ENCODE measurements at places on chromosomes 12 and 14.
A peak's percentile ranks its signal among the peaks of the same experiment; 100 is the strongest.

DNA sequence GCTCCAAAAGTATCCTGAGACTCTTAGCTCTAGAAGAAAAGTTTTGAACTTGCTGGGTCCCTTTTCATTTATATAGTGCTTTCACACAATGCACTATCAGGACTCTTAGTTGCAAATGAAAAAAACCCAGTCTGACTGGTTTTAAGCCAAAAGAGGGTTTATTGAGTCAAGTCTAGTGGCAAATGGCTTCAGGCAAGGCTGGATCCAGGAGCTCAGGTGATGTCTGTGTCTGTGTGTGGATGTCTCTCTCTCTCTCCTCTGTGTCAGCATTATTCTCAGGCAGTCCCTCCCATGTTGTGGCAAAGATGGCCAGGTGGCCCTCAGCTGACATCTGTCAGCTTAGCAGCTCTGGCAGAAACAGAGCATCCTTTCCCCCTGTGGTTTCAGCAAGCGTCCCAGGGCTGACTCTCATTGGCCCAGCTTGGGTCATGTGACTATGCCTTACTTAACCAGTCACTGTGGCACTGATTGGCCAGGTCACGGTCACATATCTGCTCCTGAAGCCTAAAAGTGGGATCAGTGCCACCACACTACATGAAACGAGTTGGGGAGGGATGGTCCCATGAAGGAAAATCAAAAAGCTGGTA is 6.2 kb downstream of the TMEM120B start:
- DNase-seq = no peak

DNA sequence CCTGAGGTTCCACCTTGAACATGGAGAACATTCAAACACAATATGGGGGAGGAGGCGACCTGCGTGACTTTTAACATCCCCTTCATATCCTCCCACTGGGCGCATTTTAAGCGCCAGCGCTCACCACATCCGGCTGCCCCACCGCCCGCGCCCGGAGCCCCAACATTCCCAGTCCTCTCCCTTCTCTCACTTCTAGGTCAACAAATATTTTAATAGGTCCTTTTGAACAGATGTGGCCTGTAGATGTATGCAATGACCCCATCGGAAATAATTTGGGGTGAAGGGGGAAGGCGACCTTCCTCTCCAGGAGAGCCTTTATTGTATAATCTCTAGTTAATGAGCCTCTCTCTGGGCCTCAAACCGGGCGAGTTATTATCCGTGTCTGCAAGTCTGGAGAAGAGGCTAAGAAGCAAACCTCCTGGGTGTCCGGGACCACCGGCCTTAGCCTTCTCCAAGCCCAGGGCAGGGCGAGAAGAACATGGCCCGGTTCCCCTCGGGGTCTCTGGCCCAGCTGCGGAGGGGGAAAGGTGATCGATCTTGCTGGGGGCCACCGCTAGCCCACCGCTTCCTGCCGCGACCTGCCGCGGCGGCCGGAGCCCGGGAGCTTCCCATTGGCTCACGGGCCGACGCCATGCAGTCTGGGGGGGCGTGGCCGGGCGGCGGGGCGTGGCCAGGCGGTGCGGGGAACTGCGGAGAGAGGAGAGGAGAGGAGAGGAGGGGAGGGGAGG is 83.2 kb upstream of the HMGA2 start:
- DNase-seq = peak; percentile 62

DNA sequence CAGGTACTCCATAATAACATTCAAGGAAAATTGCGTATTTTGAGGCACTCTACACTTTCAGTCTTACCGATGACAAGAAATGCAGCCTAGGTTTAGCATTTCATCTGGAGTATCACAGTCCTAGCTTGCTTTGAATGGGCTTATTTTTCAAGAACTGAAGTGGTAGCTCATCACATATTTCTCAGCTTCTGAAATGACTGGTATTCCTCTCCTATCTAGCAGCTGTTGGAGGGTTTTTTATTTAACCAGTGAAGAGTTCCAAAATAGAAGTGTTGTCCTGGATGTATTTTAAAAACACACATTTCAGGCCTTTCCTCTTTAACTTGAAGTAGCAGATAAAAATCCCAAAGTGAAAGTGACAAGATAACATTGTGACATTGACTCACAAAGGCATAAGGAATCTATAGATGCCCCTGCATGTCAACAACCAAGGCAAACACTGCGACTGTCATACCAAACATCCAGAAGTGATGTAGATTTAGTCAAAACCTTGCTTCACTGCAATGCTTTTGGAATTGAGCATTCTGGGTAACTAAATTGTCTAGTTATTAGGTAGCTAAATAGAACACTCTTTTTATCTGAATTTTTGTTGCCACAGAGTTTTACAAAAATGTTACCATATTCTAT is 182.2 kb upstream of the FBXO33 start:
- no peak for DNase-seq

DNA sequence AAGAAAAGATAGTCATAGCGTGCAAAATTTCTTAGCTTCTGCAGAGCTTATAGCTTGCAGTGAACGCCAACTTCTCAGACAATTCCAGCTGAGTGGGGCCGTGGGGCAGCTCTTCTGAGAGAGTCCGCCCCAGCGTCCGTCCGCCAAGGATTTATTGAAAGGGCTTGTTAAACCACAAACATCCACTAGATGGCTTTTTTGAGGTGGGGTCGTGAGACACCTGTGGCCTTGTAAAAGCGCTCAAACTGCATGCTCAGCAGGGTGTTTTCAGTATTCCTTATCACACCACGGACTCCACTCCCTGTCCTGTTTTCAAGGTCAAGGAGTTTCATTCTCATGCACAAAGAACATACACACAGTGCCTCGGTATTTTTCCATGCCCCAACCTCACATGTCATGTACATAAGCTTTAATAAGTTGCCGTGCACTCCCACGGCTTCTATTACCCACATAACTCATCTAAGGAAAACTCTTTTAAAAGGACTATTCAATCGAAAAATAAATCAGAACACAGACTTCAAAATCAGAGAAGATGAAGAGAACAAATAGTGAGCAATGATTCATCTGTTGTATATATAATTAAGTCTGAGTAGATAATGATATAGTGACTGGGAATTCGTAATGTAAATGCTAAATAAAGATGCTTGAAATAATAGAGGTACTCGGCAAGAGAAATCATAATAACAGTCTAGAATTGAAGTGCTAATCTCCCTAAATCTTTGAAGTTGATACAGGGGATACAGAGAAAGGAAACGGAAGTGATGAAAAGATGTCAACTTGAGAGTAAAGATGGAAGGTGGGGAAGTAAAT is 46.7 kb downstream of the WBP11 start:
- DNase-seq = no peak

- DNase-seq = no peak
Observed at GRCh38 chr12:19198272-19198671, 68.7 kb downstream of the PLEKHA5 start.

- no peak for DNase-seq
Observed at GRCh38 chr14:70702161-70702560, 60.4 kb downstream of the TTC9 start.

DNA sequence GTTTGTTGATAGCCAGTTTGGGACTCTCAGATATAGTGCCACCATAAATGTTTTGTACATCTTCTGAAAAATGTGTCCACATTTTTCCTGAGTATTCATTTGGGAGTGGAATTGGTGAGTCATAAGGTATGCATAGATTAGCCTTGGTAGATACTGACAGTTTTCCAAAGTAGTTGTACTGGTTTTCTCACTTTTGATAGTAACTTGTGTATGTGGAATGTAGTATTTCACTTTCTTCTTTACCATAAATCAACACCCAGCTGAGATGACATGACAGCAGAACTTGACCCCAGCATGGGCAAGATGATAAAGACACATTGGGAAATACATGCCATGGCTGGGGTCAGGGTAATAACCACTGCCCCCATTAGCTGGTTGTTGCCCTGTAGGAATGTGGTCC is 5.4 kb downstream of the FBXW8 start:
- no peak for DNase-seq

DNA sequence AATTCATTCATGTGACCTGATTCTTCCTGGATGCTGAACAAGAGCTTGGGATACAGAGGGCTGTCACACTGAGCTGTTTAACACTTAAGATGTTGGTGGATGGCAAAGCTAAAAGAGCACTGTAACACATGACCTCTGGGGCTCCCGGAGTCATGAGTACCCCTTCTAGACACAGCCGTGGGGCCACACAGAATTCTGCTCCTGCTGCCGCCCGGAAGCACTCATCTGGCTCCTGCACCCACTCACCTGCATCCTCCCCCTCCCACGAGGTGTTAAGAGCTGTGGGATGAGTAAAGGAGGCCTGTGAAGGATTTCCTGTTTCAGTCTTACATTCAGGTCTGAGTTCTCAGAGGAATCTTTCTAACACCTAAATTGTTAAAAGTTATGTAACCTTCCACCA is 78.0 kb upstream of the SSTR1 start:
- peak; percentile 40 for DNase-seq

GRCh38 chr12:65638324-65638723 is 186.0 kb upstream of the HMGA2 start:
- no peak for DNase-seq

- DNase-seq = no peak
Observed at GRCh38 chr12:104219361-104219892, 3.8 kb downstream of the TXNRD1 start.

DNA sequence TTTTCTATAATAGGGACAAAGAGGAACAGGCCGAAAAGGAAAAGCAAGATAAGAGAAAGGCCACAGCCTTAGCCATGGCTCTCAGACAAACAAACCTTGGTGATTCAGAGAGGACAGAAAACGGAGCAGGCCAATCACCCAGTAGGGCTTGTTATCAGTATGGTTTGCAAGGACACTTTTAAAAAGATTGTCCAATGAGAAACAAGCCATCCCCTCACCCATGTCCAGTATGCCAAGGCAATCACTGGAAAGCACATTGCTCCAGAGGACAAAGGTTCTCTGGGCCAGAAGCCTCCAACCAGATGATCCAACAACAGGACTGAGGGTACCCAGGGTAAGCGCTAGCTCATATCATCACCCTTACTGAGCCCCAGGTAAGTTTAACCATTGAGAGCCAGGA is 243.8 kb upstream of the BTG1 start:
- no peak for DNase-seq

GRCh38 chr14:23604675-23605170 is 26.1 kb upstream of the JPH4 start:
- no peak for DNase-seq

- DNase-seq = no peak
Observed at GRCh38 chr14:51744372-51745130, 92.8 kb downstream of the FRMD6 start.

GRCh38 chr12:88958946-88959345 is 378.7 kb upstream of the KITLG start:
- DNase-seq = no peak

DNA sequence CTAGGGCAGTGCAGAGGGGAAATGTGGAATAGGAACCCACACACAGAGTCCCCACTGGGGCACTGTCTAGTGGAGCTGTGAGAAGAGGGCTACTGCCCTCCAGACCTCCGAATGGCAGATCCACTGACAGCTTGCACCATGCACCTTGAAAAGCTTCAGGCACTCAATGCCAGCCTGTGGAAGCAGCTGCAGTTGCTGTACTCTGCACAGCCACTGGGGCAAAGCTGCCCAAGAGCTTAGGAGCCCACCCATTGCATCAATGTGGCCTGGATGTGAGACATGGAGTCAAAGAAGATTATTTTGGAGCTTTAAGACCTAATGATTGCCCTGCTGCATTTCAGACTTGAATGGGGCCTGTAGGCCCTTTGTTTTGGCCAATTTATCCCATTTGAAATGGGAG is 21.7 kb upstream of the CCDC88C start:
- no peak for DNase-seq

DNA sequence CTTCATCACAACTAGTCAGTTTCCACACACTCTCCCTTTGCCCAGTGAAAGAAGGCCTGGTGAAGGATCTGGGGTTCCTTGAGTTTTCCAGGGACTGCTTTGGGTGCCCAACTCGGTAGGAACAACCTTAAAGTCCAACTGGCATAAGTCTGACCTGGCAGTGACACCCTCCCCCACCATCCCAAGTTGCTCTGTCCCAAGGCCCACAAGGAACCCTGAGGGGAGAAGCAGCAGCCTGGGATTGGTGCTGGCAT is 1.6 kb downstream of the KMT2D start:
- DNase-seq = no peak

DNA sequence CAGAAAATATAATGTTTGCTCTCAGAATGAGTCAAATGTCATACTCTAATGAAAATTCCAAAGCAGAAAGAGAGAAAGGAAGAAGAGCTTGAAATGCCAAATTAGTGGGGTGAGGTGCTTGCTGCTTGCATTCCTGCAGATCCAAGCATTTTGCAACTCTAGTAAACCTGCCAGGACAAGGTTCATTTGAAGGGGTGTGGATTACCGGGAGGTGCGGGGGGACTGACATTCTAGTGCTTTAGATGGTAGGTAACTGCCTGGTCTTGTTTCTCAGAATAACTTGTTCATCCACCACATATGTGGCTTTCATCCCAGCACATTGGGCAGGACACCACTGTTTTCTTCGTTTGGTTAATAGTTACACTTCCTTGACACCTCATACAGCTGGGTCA is 144.4 kb downstream of the AKAP6 start:
- no peak for DNase-seq

DNA sequence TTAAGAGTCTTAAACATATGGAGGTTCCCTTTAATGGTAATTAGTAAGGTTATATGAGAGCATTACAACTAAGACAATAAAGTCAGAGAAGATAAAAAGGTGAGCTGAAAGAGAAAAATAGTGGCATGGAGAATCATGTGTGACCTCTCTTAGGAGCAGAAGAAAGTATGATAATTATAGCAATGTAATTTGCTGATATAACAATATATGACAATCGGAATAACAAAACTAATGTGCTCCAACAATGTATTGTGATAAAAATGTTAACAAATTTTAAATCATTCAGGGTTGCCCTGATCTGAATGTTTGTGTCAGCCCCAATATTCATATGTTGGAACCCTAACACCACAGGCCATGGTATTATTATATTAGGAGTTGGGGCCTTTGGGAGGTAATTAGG is 269.6 kb upstream of the PPFIA2 start:
- no peak for DNase-seq

DNA sequence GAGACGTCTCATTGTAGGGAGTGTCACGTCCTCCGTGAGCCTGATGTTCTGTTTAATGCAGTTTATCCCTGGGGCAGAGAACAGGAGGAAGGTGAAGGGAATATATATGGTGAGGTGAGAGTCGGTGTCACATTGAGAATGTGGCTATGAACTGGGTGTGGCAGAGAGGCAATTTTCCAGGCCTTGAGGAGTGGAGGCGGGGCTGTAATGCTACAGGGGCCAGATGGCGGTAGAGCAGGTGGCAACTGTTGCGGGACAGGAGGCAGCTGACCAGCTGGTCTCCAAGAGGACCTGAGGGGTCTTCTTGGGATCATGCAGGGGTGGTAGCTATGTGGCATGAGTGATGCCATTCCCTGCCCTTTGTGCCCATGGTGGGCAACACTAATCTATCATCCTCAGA is 59.6 kb downstream of the CACNA1C start:
- DNase-seq = no peak

DNA sequence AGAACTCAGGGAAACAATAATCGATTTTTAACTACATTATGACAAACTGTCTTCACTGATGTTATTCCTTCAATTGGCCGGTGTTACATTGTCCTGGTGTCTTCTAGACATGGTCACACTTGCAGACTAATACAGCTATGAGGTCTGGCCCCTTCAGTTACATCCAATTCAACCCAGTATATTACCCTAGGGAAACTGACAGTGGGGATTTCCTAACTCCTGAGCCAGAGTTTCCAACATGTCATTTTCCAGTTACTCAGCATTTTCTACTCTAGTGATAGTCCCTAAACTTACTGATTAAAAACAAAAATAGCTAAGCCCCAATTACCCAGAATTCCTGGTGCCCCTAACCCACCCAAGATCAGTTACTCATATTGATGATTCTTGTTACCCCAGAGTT is 21.1 kb downstream of the IFNG start:
- DNase-seq = peak; percentile 30

Measured in stimulated activated CD4-positive, alpha-beta T cell treated with anti-CD3 and anti-CD28 coated beads, Interleukin-4, amount 100 ng/mL, for 24 hours (primary cell).